NCI-H1105 treated with DMSO at 0.1 percent for 48 hours (cell line): ENCODE measurements at places on chromosomes 5 and 9.

GRCh38 chr9:131635285-131635684, 90.0 kb downstream of the PRRT1B start:
- no peak for DNase-seq

GRCh38 chr9:96554801-96555566, 64.7 kb downstream of the CDC14B start:
- no peak for DNase-seq

DNA sequence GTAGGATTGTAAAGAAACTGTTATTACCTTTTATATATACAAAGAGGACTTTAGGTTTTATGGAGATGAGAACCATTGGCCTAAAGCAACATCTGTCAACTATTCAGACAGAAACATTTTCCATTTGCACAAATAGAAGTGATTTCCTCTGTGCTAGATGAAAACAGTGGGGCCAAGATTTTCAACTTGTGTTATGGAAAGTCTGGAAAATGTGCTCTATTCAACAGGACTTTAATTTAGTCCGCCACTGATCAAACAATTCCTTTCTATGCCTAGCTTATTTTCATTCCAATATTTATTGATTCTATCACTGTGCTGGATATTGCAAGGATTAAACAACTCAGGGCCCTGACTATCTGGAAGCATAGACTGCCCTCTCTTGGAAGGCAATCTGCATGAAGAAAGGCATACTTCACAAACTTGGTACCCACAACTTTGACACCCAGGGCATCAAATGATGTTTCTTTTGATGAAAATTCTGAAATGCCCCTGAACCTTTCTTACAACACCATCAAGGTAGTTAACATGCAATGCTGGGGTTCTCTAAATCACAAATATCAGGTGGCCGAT, 126.6 kb upstream of the HMHB1 start:
- no peak for DNase-seq

GRCh38 chr5:110338341-110339083, 388.0 kb downstream of the TMEM232 start:
- no peak for DNase-seq

DNA sequence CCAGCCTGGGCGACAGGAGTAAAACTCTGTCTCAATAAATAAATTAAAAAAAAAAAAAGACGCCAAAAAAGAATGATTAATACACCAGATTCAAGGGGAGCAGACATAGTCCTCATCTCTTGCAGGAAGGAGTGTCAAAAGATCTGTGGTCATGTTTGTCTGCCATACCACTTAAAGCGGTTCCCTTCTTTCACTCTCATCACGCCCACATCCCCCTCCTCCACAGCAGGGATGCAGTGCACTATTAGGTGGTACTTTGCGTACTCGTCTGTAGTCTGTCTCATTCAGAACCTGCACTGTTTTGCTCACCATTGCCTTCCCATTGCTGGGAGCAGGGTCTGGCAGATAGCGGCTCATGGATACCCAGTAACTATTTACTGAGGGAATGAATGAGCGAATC, 11.2 kb downstream of the CDHR2 start:
- no peak for DNase-seq

DNA sequence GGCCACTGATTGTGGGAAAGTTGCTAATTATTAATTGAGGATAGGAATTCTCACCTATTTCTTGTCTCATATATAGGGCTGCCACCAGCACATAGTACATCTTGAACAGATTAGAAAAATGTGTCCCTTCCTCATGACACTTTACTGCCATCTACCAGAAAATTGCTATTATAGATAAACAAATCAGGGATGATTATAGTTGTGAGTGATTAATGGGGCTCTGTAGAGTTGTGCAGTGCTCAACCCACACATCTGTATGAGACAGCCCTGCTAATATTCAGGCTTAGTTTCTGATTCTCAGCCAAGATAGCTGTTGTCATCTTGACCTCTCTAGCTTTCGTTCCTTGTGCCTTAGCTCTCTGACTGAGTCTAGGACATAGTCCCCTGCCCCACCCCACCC, 373.3 kb downstream of the TLE4 start:
- no peak for DNase-seq

- DNase-seq: no peak
These were observed 50.3 kb upstream of the ACO1 start for GRCh38 chr9:32334112-32334511.

- no peak for DNase-seq
These were observed 36.5 kb downstream of the CFAP95 start for GRCh38 chr9:69857131-69857530.

DNA sequence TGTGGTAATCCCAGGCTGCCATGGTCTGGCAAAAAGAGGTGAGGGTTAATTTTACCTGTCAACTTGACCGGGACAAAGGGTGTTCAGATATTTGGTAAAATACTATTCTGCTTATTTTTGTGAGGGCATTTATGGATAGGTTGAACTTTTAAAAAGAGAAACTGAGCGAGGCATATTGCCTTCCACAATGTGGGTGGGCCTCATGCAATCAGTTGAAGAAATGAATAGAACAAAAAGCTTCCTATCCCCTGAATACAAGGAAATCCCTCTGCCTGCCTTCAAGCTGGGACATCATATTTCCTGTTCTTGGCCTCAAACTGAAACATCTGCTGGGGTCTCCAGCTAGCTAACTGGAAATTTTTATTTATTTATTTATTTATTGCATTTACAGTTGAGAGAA, 734.7 kb downstream of the IRX1 start:
- DNase-seq: no peak

DNA sequence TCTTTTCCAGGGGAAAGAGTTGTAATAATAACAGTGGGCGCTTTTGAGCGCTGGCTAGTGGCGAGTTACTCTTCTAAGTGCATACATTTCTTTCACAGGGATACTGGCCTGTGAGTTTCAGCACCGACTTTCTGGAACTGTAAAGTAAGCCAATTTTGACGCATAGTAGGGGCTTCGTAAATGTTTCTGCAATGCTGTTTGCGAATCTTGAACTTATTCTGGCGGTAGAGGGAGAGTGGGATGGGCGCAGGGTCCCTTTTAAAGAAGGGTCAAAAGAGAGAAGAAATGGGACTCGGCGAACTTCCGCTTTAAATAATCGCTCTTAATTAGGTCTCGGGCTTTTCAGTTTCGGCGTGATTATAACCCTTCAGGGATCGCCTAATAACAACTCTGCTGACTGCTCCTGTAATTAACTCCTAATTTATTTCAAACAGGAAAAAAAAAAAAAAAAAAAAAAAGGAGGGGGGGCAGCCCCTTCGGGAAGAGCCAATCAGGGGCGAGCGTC, 351 bp upstream of the MSX2 start:
- no peak for DNase-seq

DNA sequence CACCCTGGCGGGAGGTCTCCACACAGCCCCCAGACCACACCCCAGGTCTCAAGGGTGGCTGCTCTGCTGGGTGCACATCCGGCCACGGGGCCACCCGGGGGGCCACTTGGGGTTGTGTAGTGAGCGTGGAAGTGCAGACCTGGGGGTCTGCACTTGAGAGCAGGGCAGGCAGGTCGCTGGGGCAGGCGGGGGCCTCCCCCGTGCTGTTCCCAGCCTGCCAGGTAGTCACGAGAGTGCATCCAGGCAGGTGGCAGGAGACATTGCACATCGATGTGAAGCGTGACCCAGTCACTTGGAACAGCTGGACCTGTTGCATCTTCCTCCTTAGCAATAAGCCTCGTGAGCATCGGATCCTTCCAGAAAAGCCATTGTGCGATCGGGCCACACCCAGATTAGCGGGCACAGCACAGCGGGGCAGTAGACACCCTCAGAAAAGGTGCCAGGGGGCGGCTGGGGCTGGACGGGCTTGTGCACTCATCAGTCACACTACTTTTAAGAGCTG, 4.8 kb upstream of the ENTPD8 start:
- peak; percentile 35 for DNase-seq

DNA sequence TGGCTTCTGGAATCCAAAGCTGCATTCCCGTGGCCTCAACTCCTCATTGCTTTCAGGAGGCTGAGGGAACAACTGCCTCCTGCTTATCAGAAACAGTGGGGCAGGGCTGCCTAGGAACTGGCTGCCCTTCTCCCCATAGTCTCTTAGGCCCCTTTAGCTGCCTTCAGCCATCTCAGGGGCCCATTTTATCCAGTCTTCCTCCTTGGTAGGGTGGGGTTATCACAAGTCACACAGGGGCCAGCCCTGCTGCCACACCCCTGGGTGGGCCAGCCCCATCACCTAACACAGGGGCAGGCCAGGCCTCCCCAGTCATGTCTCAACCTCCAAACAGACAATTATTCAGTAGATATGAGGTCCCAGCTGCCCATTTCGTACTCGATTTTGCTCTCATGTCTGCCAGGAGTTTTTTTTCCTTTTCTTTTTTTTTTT, 3.9 kb downstream of the ALAD start:
- DNase-seq: no peak
